Smooth muscle cell of the coronary artery (primary cell): ENCODE measurements at places on chromosomes 7 and 10. TPM values are rescaled to one million over a fixed set of nuclear protein-coding genes. Genes with fewer than 3 reads are reported as not detected.

RTKN2 gene
- total RNA-seq, result 0.23 and 6.8 TPM in 2 replicates

PCLO gene
- total RNA-seq, result under 0.01 TPM in 1 of 2 replicates, not detected in the other

MCM10 gene
- 0.35 and 2.8 TPM in 2 replicates for total RNA-seq

SH2D4B gene
- total RNA-seq, result not detected in 2 replicates

PDK4 gene
- 0.15 and 5.3 TPM in 2 replicates for total RNA-seq

CYP2C8 gene
- not detected in 2 replicates for total RNA-seq

CALHM1 gene
- total RNA-seq, result not detected in 2 replicates

NACAD gene
- 0.47 and 1.3 TPM in 2 replicates for total RNA-seq

CCSER2 gene
- total RNA-seq, result 23.2 and 24.6 TPM in 2 replicates

CD36 gene
- total RNA-seq, result 0.45 and 132 TPM in 2 replicates

PILRA gene
- 0.82 TPM in 1 of 2 replicates, not detected in the other for total RNA-seq

CLDN3 gene
- not detected in 2 replicates for total RNA-seq

PRLHR gene
- not detected in 2 replicates for total RNA-seq

SRGN gene
- 41.5 and 199 TPM in 2 replicates for total RNA-seq

C10orf67 gene
- total RNA-seq, result not detected in 2 replicates

GPER1 gene
- total RNA-seq, result 0.83 and 7.1 TPM in 2 replicates
